ENCODE measurements at places on chromosomes 11 and 22.

DNA sequence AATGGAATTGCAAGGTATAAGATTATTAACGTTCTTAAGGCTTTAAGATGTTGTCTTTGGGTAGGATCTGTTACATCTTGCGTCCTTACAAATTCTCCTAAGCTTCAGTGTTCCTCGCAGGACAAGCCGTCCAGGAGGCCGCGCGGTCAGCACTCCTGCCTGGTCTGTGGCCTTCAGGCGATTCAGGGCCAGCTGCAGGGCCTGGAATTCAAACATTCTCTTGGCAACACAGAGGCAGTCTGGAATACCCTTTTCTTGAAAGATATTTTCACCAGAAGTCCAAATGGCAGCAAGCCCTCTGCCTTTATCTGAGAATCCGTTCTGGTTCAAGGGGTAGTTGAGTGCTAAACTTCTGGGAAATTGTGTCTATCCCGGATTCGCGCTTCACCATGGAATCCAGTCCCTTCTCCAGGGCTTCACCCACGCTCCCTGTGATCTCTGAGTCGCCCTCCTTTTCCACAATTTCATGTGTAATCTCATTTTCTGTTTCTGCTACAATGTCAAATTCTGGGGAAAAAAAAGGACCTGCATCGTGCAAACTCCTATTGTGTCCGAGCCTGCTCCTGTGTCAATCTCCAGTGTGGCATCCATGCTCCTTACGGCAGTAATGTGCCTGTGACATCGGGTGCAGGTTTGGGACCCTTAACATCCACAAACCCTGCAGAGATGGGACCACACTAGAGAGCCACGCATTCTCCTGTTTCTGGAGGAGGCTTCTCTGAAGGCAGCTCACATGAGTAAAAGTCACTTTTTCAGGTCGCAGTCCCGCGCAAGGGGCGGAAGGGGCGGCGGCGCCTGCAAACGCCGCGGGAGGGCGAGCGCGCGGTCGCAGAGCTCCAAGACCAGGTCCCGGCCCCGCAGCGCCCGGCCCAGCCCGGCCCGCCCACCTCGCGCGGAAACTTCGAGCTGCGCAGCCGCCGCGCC lies 25.4 kb upstream of the SORL1 start:
- no peak for DNase-seq

DNA sequence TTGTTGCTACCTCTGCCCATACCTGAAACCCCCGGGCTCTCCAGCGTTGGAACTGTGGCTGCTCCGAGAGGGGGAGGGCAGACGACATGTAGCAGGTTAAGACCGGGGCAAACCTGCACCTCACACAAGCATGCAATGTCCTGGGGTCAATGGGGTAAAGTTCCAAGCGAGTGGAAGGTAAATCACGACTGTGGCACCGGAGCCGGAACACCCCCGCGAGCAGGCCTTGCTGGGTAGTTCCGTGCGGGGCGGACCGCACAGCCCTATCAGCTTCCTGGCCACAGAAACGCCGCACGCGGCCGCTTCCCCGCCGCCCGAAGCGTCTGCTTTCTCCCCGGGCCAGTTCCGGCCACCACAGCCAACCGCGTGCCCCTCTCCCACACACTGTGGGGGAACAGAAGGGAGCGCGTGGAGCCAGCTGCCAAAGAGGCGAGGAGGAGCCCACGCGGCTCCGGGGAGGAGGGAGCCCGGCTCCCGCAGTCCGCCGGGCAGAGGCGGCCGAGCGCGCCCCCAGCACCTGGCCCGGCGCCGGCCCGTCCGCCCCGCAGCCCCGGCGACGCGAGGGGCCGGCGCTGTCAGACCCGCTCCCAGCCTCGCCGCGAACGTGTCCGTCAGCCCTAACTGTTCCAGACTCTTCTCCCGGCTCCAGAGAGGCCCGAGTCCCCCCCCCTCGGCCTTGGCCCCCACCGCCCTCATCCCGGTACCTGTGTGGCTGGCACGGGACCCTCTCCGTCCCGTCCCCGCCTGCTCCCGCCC lies 1.6 kb downstream of the SPTBN2 start:
- DNase-seq = no peak

DNA sequence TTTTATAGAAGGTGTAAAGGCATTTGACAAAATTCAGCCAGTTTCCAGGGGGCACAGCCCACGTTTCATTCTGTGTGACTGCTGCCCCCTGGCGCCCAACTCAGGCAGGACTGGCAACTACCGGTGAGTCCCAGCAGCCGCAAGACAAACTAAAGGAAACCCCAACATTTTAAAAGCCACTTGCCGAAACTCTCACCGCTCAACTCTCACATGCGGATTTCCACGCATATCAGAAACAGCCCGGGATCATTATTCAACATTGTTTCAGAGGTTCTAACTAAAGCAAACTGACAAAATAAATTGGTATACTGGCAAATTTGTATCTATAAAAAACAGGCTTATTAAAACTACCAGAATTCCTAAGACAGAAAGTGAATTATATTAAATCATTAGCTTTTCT lies 48.2 kb downstream of the MORC2 start:
- peak; percentile 52 for DNase-seq

DNA sequence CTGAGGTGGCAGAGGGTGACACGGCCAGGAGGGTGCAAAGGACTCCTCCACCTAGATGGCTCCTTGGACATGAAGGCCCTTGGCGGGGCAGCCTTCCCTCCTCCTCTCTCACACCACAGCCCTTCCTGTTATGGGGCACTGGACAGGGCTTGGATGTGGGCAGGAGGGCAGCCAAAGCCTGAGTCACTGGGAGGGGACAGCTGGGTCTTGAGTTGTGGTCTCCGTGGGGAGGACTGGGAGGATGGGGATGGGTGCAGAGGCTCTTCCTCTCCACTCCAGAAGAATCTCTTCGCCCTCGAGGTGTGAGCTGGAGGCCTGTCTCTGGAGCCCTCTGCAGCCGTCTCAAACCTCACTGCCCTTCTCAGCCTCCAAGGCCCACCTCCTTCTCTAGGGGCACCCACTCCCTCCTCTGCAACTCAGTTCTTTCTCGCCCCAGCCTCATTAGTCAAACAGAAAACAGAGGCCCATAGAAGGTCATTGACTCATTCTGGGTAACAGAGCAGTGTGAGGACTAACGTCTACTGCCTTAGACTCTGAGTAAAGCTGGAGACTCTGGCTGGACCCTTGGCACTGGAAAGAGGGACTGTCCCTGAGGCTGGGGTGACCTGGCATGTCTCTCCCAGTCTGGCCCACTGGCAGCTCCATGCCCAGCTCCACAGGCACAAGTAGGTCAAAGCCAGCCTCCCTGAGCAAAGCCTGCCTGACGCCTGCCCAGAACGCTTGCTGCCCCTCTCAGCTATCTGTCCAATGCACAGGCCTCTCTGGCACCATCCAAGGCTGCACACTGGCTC lies 47.5 kb upstream of the CDON start:
- DNase-seq = peak; percentile 33

DNA sequence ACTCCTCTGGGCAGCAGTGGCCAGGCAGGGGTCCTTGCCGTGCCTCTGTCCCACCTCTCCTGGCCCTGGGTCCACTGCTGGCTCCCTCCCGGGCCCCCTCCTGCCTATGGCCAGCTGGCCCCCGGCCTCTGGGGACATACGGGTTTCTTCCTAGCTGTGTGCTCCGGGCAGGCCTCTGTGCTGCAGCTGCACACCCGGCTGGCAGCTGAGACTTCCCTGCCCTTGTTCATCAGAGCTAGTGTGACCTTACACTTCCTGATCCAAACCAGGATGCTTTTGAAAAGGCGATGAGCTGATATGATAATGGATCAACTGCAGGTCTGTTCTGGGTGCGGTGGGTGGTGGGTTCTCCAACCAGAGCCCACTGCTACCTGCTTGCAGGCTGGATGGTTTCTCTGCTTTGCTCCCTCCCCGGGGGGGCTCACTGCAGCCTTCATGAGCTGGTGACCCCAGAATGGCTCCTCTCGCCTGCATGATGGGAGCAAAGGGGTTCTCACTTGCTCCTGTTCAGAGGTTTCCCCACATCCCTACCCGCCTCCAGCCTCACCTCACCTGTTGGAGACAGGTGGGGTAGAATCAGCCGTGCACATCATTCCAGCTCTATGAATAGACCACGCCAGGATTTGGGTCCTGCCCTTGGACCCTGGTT lies 13.3 kb downstream of the B3GAT1 start:
- DNase-seq = no peak

DNA sequence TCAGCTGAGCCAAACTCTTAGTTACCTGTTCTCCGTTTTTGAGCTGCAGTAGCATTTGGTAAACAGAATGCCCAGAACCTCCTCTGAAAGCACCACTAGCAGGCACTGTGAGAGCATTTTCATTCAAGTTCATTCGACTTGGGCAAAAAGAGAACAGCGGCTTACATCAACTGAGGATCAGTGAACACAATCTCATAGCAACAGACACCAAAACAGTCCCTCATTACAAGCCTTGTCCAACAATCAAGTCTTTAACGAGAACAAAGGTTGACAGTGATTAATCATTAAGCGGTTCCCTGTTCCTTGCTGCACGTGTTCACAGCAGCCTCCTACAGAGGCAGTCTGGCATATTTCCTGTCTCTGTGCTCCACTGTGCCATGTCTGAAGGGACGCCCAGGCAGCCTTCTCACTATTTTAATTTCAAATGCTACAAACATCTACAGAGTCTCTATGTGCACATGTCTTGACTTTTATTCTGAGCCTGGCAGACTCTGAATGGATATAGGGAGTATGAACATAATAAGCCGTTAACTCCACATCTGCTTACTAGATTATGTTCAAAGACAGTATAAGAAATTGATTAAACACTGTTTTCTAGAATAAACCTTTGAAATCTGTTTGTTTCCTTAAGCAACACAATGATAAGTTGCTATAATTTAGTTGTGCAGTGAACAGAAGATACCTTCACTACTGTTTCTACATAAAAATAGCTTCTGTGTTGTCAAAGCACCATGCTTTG lies 88.3 kb upstream of the MTMR2 start:
- peak; percentile 82 for DNase-seq

GRCh38 chr22:37020192-37020479 lies 594 bp downstream of the MPST start:
- peak; percentile 56 for DNase-seq

DNA sequence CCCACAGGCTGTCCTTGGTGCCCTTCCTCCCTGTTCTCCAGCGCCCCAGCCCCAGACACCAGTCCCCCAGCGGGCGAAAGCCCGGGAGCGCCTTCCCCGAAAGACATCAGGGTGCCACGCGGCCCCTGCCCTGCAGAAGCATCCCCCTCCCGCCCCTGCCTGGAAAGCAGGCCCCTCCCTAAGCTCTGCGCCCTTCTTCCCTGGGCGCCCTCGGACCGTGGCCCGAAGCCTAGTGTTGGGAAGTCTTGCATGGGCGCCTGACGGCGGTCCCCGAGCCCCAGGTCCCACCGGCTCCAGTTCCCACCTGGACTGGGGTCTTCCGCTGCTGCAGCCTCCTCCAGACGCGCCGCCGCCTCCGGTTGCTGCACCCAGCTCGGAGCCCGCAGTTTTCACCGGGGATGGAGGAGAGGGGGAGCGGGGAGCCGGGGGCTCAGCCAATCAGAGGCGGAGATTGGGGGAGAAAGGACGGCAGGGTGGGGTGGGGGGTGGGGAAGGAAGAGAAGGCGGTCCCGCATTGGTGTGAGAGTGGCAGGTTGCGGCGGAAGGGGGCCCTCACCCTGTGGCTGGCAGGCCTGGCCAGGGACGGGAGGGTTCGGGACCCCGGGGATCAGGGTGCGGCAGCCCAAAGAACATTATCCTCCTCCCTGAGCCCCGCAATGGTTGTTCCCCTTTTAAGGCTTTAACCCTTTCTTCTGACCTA lies at the start of gene THY1:
TSS of gene THY1 (minus strand) at position 364 of the 700 bp plus-strand sequence. CDS start 2,267 bp downstream, outside the sequence.
- DNase-seq = peak; percentile 64

Measured in AG10803 (cell line).